IPS-NIHi11 (cell line): ENCODE measurements at places on chromosomes 2 and 18.

- DNase-seq: no peak
Observed at GRCh38 chr2:86446060-86446459, 4.9 kb downstream of the KDM3A start.

DNA sequence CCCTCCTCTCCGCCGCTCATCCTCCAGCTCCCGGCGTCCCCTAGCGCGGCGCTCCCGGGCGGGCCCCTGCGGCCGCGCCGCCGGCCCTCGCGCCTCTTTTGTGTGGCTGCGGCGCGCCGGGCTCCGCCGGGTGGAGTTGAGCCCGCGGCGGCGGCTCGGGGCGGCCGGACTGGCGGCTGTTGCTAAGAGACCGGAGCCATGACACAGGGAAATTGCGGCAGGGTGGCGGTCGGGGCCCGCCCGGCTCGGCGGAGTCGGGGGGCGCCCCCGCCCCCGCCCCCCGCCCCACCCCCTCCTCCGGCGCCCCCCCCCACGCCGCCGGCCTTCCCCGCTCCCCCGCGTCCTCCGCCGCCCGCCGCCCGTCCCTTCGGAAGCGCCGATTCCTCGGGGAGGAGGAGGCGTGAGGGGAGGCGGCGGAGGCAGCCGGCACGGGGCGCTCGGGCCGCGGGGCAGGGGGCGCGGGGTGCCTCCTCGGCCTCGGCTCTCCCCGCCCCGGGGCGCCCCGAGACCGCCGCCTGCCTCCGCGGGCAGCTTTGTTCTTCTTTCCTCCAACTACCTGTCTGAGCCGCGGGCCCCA, at the start of gene TMEM200C:
TMEM200C (minus strand) TSS at position 224 of the 577 bp plus-strand sequence. CDS start 3,459 bp downstream, outside the sequence.
- DNase-seq: peak; percentile 82

GRCh38 chr18:25842665-25843064, 247.7 kb downstream of the SS18 start:
- DNase-seq: no peak

GRCh38 chr2:66840321-66841002, 405.5 kb downstream of the MEIS1 start:
- DNase-seq: no peak

GRCh38 chr2:101340141-101340551, 31.6 kb upstream of the RNF149 start:
- DNase-seq: no peak

DNA sequence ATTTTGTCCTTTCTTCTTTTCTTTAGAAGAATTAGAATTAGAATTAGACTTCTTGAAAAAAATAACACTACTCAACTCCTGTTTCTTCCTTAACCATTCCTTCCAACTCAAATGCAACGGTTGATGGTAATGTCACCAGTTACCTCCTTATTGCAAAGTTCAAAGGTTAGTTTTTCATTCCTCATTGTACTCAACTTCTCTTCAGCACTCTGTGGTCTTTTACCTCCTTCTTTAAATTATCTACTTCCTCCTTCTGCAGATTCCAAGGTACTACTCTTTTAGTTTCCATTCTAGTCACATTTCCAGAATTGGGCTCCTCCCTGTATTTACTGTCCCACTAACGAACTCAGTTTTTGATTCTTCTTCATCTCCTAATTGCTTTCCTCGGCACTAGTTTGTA, 700.7 kb downstream of the SATB2 start:
- DNase-seq: no peak

- DNase-seq: peak; percentile 74
Observed at GRCh38 chr2:893311-893710, 57.3 kb upstream of the SNTG2 start.

GRCh38 chr2:80364524-80365212, 60.1 kb upstream of the LRRTM1 start:
- peak; percentile 13 for DNase-seq

DNA sequence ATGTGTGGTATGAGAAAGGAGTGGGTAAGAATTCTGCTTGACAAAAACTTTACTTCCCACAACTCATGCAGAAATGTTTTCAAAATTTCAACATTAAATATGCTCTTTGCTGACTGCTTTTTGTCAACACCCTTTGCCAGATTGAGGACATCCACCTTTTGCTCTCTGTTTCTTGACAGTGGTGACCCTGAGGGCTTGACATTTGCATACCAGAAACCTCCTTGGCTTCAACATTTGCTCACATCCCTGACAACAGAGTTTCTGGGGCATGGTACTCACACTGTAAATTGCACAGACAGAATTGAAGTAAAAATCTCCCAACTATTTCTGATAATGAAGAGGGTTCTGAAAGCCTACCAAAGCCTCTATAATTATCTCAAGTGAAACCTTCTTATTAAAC, 95.7 kb downstream of the RND3 start:
- DNase-seq: no peak
